ENCODE measurements at places on chromosomes 3 and 15.

GRCh38 chr3:42823351-42823750 lies 14.1 kb downstream of the ACKR2 start:
- peaks cover 21% of the 10 kb centered on the region for H3K4me1 ChIP-seq
- H3K27ac ChIP-seq, result peak overlapping the region; percentile 85
- DNase-seq, result no peak
- peaks cover 3% of the 10 kb centered on the region for H3K27me3 ChIP-seq
- no peaks in the 10 kb centered on the region for H3K36me3 ChIP-seq
- peak overlapping the region; percentile 51 for H3K4me3 ChIP-seq

DNA sequence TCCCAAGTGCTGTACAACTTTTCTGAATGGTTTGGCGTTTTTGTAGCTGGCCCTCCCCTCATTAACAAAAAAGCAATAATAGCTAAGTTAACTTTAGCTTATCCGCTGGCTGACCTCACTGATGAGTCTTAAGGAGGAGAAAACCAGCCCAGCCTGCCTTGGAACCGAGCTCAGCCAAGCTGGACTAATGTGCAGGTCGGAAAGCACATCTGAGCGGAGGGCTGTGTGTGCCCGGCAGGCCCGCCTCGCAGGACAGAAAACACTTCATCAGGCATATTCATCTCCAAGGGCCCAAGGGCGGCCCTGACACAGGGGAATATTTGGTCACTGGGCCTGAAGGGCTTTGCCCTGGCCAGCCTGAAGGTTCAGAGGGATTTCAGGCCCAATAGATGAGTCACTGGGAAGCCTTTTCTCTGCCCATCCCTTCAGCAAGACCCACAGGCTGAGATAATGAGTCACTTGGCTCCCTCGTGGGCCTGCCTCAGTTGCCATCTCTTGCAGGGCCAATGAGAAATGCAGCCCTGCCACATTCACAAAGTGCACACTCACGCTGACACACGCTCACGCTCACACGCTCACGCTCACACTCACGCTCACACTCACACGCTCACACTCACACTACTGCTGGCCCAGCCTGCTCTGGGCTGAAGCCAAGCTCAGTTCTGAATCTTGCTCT lies 75.1 kb downstream of the SLC12A8 start:
- peaks cover 8% of the 10 kb centered on the region for H3K27me3 ChIP-seq
- no peak for DNase-seq
- H3K4me3 ChIP-seq, result no peak overlapping the region
- H3K4me1 ChIP-seq, result peaks cover 6% of the 10 kb centered on the region

- peaks cover 3% of the 10 kb centered on the region for H3K36me3 ChIP-seq
- peaks cover 15% of the 10 kb centered on the region for H3K4me1 ChIP-seq
- DNase-seq, result no peak
- H3K4me3 ChIP-seq, result no peak overlapping the region
- peaks cover 1% of the 10 kb centered on the region for H3K27me3 ChIP-seq
Observed at GRCh38 chr15:33100314-33100713, 94.2 kb downstream of the FMN1 start.

DNA sequence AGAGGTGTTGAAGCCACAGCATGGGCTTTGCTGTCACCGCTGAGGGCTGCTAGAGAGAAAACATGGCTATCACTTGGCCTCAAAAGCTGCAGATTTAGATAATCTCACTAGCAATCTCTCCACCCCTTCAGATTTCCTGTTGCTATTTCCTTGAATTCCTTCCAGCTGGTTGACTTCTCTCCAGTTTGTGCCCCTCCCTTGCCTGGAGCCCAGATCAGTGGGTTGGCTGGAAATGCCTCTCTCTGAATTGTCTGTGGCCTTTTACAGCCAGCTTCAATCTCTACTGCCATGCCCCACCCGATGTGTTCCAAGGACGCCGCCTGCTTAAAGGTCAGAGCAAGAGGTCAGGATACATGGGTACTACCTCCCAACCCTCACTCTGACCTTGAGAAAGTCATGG lies 294.1 kb downstream of the NTRK3 start:
- peaks cover 35% of the 10 kb centered on the region for H3K27me3 ChIP-seq
- H3K4me1 ChIP-seq, result peaks cover 8% of the 10 kb centered on the region
- H3K4me3 ChIP-seq, result no peak overlapping the region
- H3K36me3 ChIP-seq, result no peaks in the 10 kb centered on the region
- H3K27ac ChIP-seq, result no peak overlapping the region

DNA sequence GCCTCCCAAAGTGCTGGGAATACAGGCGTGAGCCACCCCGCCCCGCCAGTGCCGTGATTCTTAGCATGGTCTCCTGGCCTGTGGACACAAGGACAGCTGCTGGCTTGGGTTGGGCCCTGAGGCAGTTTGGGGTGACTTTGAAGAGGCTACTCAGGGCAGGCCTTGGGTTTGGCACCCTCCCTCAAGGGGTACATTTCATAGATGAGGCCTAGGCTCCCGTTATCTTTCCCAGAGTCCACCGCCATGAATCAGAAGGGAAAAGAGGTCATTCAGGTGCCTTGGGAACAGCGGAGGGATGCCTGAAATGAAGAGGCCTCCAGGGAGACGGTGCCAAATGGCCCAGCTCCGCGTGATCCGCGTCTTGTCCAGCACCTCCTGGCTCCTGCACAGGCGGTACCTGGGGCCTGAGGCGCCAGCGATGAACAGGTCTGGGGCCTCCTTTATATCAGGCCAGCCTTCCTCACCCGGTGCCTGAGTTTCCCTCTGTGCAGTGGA lies 9.3 kb downstream of the GNAI2 start:
- peak overlapping the region; percentile 51 for H3K27ac ChIP-seq
- H3K36me3 ChIP-seq, result peaks cover 3% of the 10 kb centered on the region
- peaks cover 24% of the 10 kb centered on the region for H3K4me1 ChIP-seq

- peak overlapping the region; percentile 64 for H3K4me3 ChIP-seq
- peak overlapping the region; percentile 58 for H3K27ac ChIP-seq
- peaks cover 8% of the 10 kb centered on the region for H3K27me3 ChIP-seq
- no peaks in the 10 kb centered on the region for H3K36me3 ChIP-seq
Observed at GRCh38 chr3:55570271-55570711, 83.2 kb upstream of the WNT5A start.

GRCh38 chr15:91366111-91366510 lies 266.1 kb downstream of the SV2B start:
- H3K4me1 ChIP-seq, result no peaks in the 10 kb centered on the region
- H3K36me3 ChIP-seq, result no peaks in the 10 kb centered on the region
- H3K27ac ChIP-seq, result no peak overlapping the region
- H3K4me3 ChIP-seq, result no peak overlapping the region

GRCh38 chr3:45425237-45425933 lies 37.0 kb downstream of the LARS2 start:
- no peak overlapping the region for H3K27ac ChIP-seq
- H3K27me3 ChIP-seq, result no peaks in the 10 kb centered on the region
- H3K4me1 ChIP-seq, result no peaks in the 10 kb centered on the region
- H3K4me3 ChIP-seq, result no peak overlapping the region
- DNase-seq, result no peak

- H3K4me3 ChIP-seq, result peak within 1 kb of the TSS; percentile 85
- H3K27me3 ChIP-seq, result peaks cover 53% of the 10 kb centered on the region
- H3K4me1 ChIP-seq, result peaks cover 27% of the 10 kb centered on the region
- DNase-seq, result no peak
Observed at GRCh38 chr3:184377882-184378445, at the start of gene THPO. Gene THPO, minus strand, starts transcription at chr3:184378207. Its CDS starts 1,948 bp downstream, at chr3:184376259.

- H3K27ac ChIP-seq, result no peak overlapping the region
- no peak overlapping the region for H3K4me3 ChIP-seq
- peaks cover 13% of the 10 kb centered on the region for H3K4me1 ChIP-seq
- H3K27me3 ChIP-seq, result peaks cover 16% of the 10 kb centered on the region
Observed at GRCh38 chr15:100710222-100710621, 107.8 kb downstream of the ASB7 start.

GRCh38 chr3:46903341-46904302 lies 26.1 kb downstream of the PTH1R start:
- H3K4me1 ChIP-seq, result no peaks in the 10 kb centered on the region
- no peak overlapping the region for H3K27ac ChIP-seq
- no peak overlapping the region for H3K4me3 ChIP-seq
- no peaks in the 10 kb centered on the region for H3K27me3 ChIP-seq

DNA sequence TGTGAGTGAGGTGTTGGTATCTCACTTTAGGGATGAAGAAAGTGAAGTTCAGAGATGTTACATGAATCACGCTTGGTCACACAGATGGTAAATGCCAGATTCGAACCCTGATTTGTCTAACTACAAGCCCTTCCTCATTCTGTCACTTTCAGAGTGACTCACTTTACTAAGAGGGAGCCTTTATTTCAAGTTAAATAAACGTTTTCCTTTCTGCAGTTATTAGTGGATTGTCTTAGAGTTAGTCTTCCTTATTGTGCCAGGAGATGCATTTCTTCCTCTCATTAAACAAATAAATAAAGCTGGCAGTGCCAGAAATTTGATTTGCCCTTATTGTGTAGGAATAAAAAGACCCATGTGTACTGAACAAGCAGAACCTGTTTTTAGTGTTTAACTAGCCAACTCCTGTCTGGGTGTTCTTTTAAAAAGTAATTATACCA lies 162.5 kb downstream of the AKAP13 start:
- peaks cover 34% of the 10 kb centered on the region for H3K4me1 ChIP-seq
- H3K27ac ChIP-seq, result no peak overlapping the region
- no peaks in the 10 kb centered on the region for H3K27me3 ChIP-seq
- H3K36me3 ChIP-seq, result peaks cover 19% of the 10 kb centered on the region

DNA sequence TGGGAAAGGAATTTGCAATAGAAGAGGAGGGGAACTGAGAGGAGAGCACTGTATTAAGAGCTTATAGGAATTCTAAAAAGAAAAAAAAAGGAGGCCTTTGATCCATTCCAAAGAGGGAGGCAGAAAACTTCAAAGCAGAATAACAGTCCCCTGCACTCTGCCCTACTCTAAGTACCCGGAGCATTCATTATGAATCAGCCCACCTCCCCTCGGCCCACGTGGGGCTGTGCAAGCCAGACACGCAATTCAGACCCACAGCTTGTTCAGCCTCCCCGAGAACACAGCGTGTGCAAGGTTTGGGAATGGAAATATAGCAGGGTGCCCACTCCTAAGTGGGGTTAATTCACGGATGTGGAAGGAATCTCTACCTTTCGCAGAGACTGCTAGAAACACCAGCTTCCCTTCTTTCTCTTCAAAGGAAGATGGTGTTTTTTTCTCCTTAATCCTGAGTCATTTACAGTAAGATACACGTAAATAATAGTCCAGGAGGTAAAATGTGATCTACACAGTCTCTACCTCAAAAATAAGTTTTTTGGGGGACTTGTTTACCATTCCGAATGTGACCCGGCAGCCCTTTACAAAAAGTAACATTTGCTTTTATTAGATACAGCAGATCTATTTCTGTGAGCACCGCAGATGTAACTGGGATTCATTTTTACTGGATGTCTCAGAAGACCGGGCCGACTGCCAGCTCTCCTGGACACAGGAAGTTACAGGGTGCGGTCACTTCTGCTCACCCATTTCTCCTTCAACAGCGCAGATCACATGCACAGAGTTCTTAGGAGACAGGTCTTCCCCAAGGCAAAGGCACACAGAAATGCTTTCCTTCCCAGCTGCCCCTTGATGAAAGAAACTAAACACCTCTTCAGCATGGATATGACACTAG lies 768.5 kb upstream of the CFAP20DC start:
- H3K4me1 ChIP-seq, result peaks cover 16% of the 10 kb centered on the region
- H3K4me3 ChIP-seq, result peak overlapping the region; percentile 3
- peaks cover 4% of the 10 kb centered on the region for H3K36me3 ChIP-seq
- peak overlapping the region; percentile 23 for H3K27ac ChIP-seq
- no peak for DNase-seq
- H3K27me3 ChIP-seq, result no peaks in the 10 kb centered on the region

- no peak for DNase-seq
- no peak overlapping the region for H3K4me3 ChIP-seq
- H3K4me1 ChIP-seq, result no peaks in the 10 kb centered on the region
Observed at GRCh38 chr15:27842526-27842925, 256.6 kb downstream of the OCA2 start.

DNA sequence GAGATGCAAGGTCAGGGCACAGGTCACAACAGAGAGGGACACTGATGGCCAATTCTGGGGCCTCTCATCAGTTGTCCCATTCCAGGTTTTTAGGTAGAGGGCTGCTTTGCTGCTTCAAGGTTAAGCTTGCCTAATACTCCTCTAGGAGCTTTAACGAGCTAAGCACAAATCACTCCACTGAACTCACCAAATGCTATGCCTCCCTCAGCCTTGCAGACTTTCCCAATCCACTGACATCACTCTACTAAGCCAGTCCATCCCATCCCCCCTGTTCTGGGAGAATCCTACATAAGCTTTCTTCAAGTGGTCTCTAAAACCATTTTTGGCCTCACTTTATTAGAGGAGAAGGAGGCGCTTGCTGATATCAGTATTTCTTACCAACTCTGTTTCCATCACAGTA lies 24.8 kb upstream of the PDCD6IP start:
- H3K27ac ChIP-seq, result no peak overlapping the region
- no peak for DNase-seq
- H3K27me3 ChIP-seq, result no peaks in the 10 kb centered on the region
- no peak overlapping the region for H3K4me3 ChIP-seq
- H3K4me1 ChIP-seq, result no peaks in the 10 kb centered on the region

DNA sequence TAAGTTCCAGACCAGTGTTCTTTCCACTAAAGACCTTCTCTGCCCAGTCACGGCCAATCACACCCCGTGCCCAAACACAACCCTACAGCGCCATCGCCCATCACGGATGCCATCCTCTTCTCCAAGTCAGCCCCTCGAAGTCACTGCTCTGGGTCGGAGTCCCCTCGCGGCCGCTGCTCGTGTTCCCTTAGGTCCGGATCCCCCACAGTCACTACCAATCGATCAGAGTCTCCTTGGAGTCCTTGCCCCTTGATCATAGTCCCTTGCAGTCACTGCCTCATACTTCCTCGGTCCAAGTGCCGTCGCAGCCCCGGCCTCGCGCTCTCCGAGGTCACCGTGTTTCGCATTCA lies 461 bp downstream of the PCYT1A start:
- peak overlapping the region; percentile 100 for H3K4me3 ChIP-seq
- H3K4me1 ChIP-seq, result peaks cover 36% of the 10 kb centered on the region
- no peaks in the 10 kb centered on the region for H3K27me3 ChIP-seq

- H3K36me3 ChIP-seq, result peaks cover 8% of the 10 kb centered on the region
- H3K4me3 ChIP-seq, result peak overlapping the region; percentile 97
- peaks cover 18% of the 10 kb centered on the region for H3K4me1 ChIP-seq
- DNase-seq, result no peak
- peak overlapping the region; percentile 74 for H3K27ac ChIP-seq
Observed at GRCh38 chr3:132418916-132419315, 1.6 kb downstream of the DNAJC13 start.

DNA sequence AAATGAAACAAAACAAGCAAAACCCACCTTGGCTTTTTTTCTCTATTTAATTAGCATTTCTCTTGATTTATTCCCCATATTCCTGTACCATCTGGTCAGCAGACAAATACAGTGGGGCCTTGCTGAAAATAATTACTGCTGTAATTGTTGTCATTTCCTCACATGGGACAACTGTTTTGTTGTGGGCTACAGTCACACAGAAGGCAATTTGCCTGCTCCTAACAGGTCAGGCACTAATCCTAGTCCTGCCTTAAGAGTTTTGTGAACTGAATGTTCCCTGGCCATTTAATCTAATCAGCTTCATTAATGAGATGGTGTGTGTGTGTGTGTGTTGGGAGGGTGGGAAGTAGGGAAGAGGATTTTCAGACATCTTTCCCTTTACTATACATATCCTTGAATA lies 11.6 kb downstream of the TRPC1 start:
- H3K4me1 ChIP-seq, result peaks cover 5% of the 10 kb centered on the region
- no peaks in the 10 kb centered on the region for H3K36me3 ChIP-seq
- H3K4me3 ChIP-seq, result no peak overlapping the region
- no peaks in the 10 kb centered on the region for H3K27me3 ChIP-seq
